Left cardiac atrium (tissue), 4 donors: ENCODE measurements at places on chromosomes 2 and 18. TPM values are rescaled to one million over a fixed set of nuclear protein-coding genes. Genes with fewer than 3 reads are reported as not detected.

GRCh38 chr2:99865818-99866676 is 276.3 kb downstream of the AFF3 start:
- no peak for DNase-seq

The PIEZO2 gene
- 2.1 TPM for total RNA-seq

The ICA1L gene
- total RNA-seq: 6.3 TPM

DNA sequence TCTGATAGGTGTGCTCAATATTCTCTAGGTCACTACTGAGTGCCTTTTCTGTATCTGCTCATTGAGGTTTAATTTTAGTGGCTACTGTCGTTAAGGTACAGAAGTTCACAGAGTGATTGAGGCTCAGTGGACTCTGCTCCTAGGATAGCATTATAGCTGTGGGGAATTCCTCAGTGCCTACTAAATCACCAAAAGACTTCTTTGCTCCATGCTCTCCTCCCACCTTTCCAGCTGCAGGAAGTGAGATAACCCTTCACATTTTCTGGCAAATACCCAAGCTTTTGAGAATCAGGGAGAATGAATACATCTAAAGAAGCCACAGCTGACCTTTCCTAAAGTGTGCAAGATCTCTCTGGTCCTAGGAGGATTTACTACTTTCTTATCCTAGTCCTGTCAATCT is 95.2 kb upstream of the FSIP2 start:
- DNase-seq: no peak

The AGAP1 gene
- 23.9 TPM for total RNA-seq

DNA sequence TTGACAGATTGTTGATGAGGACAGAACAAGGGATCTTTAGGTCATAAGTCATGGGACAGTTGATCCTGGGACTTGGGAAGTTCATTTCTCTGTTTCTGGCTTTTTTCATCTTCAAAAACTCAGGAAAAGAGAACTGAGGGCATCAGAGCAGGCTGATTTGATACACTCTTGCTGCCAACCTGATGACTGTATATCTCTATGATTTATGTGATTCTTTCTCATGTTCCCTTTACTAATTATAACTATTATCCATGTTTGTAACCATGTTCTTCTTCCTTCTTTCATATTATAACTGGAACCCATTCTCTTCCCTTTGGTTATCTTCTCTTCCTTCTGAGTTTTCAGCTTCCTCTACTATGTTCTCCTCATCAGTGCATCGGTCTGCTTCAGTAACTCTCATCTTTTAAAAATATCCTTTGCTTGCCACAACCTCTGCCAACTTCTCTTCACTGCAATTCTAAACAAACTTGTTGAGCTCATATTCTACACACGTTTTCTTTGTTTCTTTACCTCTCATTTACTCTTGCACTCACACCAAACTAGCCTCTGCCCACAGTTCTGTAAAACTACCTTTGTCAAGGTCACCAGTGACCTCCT is 13.5 kb downstream of the RASGRP3 start:
- no peak for DNase-seq

GRCh38 chr2:17515652-17516051 is 2.6 kb downstream of the RAD51AP2 start:
- DNase-seq: no peak

- DNase-seq: no peak
Measured at GRCh38 chr2:158667586-158667985, 127.5 kb upstream of the DAPL1 start.

The CLHC1 gene
- 8.1 TPM for total RNA-seq

The TBR1 gene
- not detected for total RNA-seq

DNA sequence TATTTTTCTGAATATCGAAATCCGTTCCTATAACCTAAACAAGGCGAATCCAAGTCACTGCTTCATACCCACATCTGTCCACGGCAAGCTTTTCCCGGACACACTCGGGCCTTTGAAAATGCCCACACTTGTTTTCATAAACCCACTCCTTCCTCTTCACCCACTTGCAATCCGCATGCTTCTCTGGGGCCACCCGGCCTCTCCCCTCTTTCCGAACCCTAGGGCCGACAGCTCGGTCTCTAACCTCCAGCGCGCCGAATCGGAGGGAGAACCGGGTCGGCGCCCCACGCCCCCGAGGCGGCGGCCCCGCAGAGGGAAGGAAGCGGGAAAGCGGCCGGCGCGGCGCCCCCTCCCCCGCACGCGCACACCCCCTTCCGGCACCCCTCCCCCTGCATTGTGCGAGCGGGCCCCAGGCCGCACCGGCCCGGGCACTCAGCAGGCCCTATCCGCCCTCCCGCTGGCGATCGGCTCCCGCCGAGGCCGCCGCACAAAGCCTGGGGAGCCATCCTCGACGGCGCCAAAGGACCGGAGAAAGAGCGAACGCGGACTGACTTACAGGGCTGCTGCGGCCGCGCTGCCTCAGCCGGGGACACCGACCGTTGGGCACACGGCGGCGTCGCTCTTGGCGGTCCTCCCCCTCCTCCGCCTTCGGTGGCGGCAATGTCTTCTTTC is 467 bp downstream of the PUM2 start:
- no peak for DNase-seq

GRCh38 chr2:197369228-197369932 is 58.8 kb upstream of the ANKRD44 start:
- DNase-seq: no peak

The MYOM1 gene
- 351 TPM for total RNA-seq

GRCh38 chr18:48320639-48320945 is 88.6 kb downstream of the ZBTB7C start:
- DNase-seq: no peak

GRCh38 chr18:23115683-23116096 is 19.6 kb upstream of the CABLES1 start:
- DNase-seq: no peak

DNA sequence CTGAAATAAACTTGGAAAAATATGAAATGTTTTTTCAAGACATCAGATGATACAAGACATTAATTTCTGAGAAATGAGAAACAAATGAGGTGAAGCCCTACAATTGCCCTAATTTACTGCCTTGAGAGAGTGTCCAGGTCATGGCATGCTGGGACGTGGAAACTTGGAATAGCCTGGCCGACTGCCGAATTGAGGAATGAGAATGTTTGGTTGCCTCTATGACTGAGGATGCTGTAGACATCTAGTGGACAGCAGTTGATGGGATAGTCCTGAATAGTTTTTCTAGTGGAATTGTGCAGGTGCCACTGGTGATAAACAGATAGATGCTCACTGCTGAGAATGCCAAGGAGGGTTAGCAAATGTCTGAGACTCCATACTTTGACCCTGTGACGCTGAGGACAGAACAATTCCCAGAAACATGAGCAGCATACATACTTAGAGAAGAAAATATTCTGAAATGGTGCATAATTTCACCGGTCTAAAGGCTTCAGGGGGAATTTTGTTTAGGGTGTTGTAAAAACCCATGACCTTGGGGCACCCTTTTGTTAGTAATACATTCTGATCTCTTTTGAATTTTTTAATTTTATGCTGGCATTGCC is 56.5 kb upstream of the CWC22 start:
- DNase-seq: no peak

DNA sequence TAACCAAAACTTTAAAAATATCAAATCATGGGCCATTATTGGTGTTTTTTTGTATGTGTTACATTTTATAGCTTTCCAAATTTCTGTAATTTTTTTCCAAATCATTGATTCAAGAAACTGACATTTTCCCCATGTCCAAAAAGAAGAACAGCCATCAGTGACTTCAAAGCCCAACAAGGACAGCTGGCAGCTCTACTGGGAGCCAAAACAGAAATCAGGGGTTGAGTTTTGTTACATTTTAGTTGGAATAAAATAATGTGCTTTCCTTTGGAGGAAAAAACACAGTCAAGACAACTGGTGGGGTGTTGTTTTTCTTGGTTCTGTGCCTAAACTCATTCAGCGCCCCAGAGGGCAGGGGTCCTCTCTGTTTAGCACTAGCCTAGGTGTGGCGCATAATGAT is 23.8 kb downstream of the AKAIN1 start:
- DNase-seq: no peak

The RRM2 gene
- 1.0 TPM for total RNA-seq

- no peak for DNase-seq
Measured at GRCh38 chr2:48948400-48949125, 193.0 kb upstream of the LHCGR start.

DNA sequence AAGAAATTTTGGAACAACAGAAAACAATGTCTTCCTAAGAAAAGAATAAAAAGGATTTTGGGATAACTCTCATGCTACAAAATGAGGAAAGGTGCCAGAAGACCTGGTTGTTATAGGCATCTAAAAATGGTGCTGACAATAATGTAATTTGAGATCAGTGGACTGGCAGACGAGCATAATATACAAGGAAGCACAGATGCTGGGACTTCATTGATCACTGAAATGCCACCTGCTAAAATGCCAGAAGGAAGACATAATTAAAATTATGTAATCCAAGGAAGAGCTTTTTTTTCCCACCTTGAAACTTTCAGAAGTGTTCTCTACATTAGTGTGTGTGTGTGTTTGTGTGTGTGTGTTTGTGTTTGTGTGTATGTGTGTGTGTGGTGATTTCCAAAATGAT is 535.9 kb downstream of the XIRP2 start:
- DNase-seq: no peak

- DNase-seq: no peak
Measured at GRCh38 chr18:75156139-75156750, 52.7 kb downstream of the PTGR3 start.

The MYO7B gene
- 0.27 TPM for total RNA-seq
